ENCODE measurements at places on chromosomes 6 and 20.

- DNase-seq: no peak
Measured at GRCh38 chr6:156842598-156843250, 65.5 kb downstream of the ARID1B start.

DNA sequence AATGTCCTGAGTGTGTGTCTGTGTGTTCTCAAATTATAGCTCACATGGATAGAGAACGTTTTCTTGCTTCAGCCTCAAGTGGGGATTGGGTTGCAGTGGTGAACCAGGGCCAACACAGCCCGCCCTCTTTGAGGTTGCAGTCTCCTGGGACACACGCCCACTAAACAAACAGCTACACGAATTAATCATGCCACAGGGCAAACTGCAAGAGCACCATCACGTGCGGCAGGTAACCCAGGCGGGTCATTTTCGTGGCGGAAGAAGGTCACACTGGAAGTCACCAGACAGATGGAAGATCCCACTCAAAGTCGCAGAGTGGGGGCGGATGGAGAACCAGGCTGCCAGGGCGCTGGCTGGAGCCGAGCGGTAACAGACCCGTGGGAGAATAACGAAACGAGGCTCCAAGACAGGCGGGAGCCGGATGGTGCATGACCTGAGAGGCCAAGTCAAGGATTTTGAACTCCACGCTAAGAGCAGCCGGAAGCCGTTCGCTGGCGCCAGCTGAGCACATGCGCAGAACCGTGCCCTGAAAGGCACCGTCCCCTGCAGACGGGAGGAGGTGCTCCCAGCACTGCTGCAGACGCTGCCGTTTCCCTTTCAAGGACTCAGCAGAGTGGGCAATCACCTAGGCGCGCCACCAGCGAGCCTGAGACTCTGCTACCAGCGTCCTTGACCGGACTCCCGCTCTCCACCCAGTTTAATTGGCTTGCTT, 10.7 kb downstream of the DLL1 start:
- DNase-seq: no peak

DNA sequence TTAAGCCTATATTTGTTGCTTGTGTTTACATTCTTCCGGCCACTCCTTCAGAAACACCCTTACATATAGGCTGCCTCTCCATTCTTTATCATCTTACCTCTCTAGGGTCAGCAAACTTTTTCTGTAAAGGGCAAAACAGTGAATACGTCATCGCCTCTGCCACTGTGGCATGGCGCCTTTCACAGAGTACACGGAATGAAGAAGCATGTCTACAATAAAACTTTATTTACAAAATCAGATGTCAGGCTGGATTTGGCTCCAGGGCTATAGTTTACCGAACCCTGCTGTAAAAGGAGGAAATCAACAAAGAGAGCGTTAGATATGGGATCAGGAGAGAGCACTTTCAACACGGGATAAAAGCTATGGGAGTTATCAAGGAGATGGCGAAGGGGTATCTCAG, 9.3 kb upstream of the NCR2 start:
- no peak for DNase-seq

DNA sequence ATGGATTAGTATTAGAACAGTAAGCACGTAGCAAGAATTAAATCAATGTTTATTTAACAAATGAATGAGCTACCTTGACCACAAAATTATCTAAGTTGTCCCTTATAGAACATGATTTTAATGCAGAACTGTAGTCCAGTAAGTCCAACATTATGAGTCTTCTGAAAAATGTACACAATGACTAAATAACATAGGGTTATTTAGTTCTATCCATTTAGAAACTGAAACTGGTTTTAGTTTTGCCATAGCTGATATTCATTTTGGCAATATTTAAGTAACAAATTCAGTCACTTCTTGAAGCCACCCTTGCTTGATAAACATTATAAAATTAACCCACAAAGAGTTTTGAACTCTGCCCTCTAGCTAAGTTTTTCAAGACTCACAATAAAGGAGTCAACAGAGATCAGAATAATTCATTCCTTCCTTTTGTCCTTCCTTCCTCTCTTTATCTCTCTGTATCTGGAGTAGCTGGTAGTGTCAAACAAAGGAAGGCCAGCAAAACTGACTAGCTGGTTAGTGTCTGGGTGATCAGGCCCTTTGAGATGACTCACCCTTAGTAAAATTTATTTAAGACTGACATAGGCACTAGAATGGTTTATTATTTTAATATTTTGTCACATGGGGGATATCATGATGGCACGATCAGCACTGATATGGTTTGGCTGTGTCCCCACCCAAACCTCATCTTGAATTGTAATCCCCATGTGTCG, 115.1 kb downstream of the BTBD9 start:
- no peak for DNase-seq

DNA sequence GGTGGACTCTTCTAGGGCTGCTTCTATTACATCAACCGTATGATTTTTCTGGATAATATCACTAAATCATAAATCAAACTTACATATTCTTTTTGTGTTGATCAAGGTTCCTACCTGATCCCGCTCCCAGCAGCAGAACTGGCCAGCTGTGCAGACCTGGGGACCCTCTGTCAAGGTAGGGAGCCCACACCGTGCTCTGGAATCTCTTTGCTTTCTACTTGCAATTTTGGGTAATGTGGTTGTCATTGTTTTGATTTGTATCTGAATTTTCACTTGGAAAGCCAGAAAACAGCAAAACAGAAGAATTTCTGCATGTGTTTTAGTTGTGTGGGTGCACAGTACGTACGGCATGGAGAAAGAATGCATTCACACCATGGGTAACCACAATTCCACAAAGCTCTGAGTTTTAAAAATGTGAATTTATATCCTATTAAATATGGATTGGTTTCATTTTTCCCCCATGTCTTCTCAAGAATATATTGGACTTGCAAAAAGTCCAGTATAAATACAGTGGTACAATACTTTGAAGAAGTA, 80.1 kb downstream of the ADGRG6 start:
- no peak for DNase-seq

GRCh38 chr6:126660376-126660775, 320.5 kb downstream of the CENPW start:
- DNase-seq: no peak

DNA sequence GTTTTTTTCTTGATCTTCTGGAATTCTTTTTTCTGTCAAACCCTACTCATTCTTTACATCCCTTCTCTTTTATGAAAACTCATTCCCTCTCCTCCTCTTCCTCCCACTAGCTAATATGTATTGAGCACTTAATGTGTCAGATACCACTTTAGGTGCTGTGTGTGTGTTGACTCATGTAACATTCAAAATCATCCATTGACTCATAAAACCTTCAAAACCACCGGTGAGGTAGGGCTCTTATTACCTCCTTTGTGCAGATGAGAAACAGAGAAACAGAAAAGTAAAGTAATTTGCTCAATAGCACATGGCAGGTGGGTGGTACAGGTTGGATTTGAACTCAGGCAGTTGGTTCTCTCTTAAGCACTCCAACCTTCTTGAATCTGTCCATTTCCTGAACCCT, 136.3 kb upstream of the NEDD9 start:
- DNase-seq: no peak

GRCh38 chr20:23152308-23152892, 66.3 kb upstream of the CD93 start:
- DNase-seq: no peak

GRCh38 chr6:2799936-2800527, 34.8 kb downstream of the WRNIP1 start:
- DNase-seq: no peak

DNA sequence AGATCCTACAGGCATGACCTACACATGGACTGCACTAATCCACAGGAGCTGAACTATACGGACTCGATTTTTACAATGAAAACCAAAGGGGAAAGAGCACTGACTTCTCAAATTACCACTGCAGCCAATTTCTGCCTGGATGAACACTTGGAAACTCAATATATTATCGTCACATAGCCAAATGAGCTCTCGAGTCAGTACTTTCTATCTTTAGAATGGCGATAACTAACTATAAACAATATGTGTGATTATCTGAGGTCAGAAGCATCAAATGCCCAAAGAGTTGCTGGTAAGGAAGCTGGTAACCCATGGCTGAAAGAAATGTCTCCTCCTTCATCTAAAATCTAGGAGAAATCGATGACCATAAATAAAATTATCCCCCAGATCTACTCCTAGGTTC, 86.7 kb downstream of the KIF16B start:
- DNase-seq: no peak

- DNase-seq: no peak
Measured at GRCh38 chr6:154621686-154622085, 111.2 kb upstream of the CNKSR3 start.

- no peak for DNase-seq
Measured at GRCh38 chr6:132687306-132687705, 26.5 kb downstream of the VNN1 start.

DNA sequence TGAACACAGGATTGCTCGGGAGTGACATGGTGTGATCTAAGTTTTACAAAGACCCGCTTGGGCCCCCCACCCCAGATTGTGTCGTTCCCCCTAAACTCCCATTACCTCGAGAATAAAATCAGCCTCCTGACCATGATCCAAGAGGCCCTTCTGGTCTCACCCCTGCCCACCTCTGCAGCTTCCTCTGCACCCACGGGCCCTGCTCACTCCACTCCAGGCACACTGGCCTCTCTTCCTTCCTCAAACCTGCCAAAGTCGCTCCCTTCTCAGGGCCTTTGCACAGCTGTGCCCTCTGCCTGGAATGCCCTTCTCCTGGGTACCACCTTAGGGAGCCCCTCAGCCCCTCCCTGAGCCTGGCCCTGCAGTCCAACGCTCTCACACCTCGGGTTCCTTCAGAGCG, 17.9 kb downstream of the TGM2 start:
- DNase-seq: no peak

DNA sequence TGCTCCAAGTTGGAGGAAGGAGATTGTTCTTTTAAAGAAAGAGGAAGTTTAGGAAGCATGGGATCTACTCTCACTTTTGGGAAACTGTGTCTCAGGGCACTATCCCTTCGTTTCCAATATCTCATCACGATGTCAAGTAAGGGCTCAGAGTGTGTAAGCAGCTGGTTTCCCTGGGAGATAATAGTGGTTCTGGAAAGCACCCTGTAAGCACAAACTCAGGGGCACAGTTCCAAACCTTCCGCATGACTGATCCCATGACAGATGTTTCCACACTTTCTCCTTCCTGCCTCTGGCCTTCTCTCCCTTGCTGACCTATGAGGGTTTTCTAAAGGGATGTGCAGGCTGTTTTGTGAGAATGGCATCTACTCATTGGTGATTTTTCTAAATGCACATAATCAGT, 33.9 kb downstream of the ADTRP start:
- DNase-seq: no peak

GRCh38 chr6:148419430-148419829, 76.8 kb downstream of the SASH1 start:
- no peak for DNase-seq

DNA sequence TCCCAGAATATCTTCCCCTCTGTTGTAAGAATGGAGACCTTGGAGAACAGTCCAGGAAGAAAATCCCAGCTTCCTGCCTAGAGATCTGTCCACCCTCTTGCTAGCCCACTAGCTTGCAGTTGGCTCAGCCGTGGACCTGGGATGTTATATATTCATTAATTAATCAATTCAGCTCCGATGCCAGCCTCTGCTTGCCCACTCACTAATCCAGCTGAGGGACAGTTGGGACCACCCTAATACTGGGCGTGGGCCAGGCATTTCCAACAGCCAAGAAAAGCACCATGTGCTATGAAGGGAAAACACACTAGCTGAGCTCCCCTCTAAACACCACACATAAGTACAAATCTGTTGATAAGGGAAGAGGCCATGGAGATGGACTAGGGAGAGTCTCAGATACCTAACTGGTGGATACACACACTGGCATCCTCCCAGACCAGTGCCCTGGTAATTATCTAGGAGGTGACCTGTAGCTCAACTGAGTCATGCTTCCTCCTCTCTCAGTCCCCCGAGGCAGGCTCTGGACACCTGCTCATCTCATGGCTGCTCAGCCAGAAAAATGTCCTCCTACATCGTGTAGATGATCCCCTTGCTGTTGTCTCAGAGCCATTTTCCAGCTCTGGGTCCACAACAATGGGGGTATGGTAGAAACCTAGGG, 78.9 kb downstream of the ANKRD60 start:
- no peak for DNase-seq

- DNase-seq: no peak
Measured at GRCh38 chr6:143160015-143160414, 99.3 kb downstream of the AIG1 start.

All from stimulated activated CD4-positive, alpha-beta T cell treated with anti-CD3 and anti-CD28 coated beads, Interleukin-1b, Interleukin-23, amount 100 ng/mL, for 1 hour (primary cell).